ENCODE measurements at places on chromosomes 7 and 10. TPM values are rescaled to one million over a fixed set of nuclear protein-coding genes. Genes with fewer than 3 reads are reported as not detected.

The PPP1R17 gene
- not detected for total RNA-seq

The UCMA gene
- total RNA-seq = not detected

The GPR146 gene
- total RNA-seq = 4.1 TPM

The PPP2R2D gene
- total RNA-seq = 45.6 TPM

The SLC13A4 gene
- not detected for total RNA-seq

The CCL24 gene
- not detected for total RNA-seq

The ERCC6 gene
- total RNA-seq = 31.8 TPM

The SEPHS1 gene
- total RNA-seq = 40.8 TPM

The GHITM gene
- 100.0 TPM for total RNA-seq

The ADIRF gene
- not detected for total RNA-seq

DNA sequence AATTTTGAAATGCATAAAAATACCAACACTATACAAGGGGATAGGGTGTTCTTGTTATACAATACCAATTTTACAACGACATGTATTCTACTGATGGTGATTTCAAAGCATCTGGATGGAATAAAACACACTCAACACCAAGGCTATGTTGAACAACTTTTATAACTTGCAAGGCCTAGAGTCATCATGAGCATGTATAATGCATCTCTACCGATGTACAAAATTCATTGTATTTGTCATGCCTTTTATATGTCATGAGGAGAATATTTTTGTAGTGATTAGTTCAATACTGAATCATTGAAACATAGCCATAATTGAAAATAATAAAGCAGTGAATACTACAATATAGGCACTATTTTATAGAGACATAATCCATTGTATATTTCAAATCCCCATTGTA is 160.2 kb downstream of the ETV1 start:
- DNase-seq = no peak

- DNase-seq = no peak
Observed at GRCh38 chr7:106657085-106657991, 3.6 kb downstream of the CCDC71L start.

GRCh38 chr7:132076301-132077035 is 499.8 kb downstream of the PLXNA4 start:
- no peak for DNase-seq

DNA sequence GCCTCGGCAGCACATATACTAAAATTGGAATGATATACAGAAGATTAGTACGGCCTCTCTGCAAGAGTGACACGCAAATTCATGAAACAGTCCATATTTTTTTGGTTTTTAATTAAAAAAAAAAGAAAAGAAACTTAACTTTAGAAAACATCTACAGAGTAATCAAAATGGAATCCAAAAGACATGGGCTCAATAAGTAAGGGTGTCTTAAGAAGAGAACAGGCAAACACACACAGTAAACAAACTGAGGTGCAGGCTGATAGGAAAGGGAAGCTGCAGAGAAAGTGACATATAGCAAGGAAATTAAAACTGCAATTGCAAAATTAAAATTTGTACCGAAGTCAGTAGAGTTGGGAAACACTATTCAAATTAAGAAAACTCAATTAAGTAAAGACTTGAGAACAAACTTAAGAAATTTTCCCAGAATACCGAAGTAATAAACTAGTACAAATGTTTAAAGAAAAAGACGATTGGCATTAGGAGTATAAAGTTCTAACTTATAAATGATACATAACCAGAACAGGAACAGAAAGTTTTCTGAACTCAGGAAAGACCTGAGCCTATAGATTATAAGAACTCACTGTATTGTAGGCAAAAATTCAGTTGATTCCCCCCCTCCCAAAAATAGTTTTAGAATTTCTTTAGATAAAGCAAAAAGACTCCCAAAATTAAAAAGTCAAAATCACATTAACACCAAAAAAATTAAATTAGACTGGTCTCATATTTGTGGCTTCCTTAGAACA is 16.3 kb downstream of the MTPN start:
- DNase-seq = no peak

GRCh38 chr7:140674356-140674800 is 1.6 kb downstream of the ADCK2 start:
- no peak for DNase-seq

DNA sequence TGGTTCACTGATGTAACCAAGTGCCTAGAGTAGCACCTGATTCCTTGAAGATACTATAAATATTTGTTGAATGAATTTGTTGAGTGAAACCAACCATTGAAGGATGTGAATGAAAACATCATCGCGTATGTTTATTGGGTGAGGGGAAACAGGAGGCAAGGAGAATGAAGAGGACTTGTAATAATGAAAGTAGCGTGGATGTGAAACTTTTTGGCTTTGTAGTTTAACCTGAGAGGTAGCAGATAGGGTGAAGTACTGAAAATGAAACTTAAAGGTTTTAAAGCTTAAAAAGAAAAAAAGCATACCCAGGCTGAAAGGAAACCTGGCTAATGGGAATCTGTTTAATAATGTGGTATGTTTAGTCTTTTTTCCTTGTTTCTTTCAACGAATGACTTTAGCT is 5.2 kb downstream of the CCNY start:
- no peak for DNase-seq

- peak; percentile 65 for DNase-seq
Observed at GRCh38 chr10:128078136-128078969, 47.9 kb downstream of the MKI67 start.

GRCh38 chr10:33600381-33600780 is 265.9 kb upstream of the NRP1 start:
- no peak for DNase-seq

DNA sequence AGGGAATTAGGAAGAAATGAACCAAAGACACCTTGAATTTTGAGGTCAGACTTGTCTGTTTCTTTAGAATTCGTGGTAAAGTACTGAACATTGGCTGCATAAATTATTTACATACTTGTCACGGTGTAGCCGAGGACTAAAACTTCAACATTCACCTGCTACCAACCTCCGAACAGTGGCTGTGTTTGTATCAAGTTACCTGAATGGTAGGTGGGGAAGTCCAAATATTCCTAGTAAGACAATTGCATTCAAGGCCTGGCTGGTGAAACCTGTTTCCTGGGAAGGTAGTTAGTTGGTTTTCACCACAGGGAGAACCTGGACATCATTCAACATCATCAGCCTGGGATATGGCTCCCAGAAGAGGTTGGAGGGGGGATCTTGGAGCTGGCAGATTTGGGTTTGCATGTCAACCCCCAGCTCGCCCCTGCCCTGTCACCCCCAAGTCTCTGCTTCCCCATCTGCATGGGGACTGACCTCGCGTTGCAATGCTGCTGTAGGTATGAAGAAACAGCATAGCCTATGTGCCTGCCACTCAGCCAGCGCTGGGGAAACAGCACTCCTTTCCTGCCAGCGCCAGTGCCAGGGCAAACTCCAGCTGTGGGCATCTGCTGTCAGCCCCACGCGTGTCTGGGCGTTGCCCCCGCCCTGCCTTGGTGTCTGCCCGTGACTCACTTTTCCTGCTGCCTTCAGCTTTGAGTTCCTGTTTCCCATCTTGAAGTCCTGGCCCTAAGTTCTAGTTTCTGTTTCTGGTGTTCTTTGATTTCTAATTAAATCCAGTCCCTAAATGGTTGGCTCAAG is 12.7 kb upstream of the LARP4B start:
- DNase-seq = peak; percentile 44

GRCh38 chr10:124579011-124579399 is 117.4 kb downstream of the LHPP start:
- DNase-seq = no peak

GRCh38 chr10:87036623-87037022 is 16.5 kb downstream of the FAM25A start:
- DNase-seq = no peak

- DNase-seq = no peak
Observed at GRCh38 chr7:147911201-147911601, 679.4 kb upstream of the C7orf33 start.

DNA sequence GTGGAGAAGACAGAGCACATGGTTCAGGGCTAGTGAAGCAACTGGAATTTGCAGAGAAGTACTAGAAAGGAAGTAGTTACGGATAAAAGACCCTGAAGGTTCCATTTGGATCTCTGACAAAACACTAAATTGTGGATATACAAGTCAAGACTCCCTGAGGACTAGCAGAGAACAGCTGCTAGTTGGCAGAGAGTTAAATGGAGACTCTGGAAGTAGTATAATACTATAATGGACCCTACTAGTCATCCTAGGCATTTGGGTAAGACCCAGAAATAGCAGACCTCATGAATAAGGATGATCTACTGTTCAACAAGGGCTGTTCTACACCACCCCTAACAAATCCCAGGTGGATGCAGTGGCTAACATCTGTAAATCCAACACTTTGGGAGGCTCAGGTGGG is 19.1 kb downstream of the MCMBP start:
- DNase-seq = no peak

DNA sequence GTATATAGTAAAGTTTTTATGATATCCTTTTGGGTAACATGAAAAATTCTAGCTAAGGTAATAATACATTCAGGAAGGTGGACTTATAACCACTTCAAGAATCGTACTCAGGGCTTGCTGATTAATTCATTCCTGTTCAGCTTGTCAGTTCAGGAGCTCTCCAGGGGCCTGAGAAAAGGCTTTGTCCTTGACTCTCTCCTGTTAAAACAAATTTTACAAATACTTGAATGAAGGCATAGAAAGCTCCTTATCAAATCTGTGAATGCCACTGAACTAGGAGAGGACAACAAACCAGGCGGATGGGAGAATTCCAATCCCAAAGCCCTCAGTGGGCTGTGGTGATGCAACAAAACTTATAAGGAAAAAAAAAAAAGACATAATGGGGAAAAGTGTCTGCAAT is 354.5 kb upstream of the ZMIZ1 start:
- no peak for DNase-seq

DNA sequence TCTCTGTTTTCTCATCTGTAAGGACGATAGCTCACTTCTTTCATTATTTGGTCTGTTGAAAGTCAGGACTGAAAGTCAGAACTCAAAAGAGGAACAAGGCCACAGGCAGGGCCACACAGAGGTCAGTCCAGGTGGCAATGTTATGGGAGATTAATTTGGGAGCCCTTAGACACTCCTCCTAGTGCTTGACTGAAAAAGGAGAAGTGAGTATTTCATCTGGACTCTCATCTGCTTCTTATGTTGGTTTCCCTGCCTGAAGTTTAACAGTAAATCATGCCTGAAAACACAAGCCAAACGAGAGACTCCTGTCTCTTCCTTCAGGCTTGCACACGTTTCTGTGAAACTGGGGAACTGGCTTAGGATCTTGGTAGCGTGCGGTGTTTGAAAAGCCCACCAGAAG is 248.5 kb downstream of the BUB3 start:
- DNase-seq = no peak

GRCh38 chr10:124952123-124952522 is 10.2 kb downstream of the ZRANB1 start:
- no peak for DNase-seq

GRCh38 chr10:119770928-119771327 is 45.1 kb downstream of the INPP5F start:
- DNase-seq = no peak

DNA sequence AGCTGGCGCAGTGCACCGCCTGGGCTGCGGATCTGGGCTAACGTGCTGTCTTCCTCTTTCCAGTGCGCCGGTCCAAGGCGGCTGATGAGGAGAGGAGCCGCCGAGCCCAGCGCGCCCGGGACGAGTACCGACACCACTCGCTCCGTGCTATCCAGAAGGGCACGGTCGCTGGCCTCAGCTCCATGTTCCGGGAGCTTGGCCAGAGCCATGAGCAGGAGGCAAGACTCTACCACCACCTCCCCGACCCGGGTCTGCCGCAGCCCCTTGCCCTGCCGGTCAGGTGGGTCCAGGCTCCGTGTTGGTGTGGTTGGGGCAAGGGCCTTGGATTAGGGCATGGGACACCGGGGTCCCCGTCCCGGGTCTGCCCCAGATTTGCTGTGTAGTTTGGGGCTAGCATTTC is 65.8 kb downstream of the SH2D4B start:
- no peak for DNase-seq

DNA sequence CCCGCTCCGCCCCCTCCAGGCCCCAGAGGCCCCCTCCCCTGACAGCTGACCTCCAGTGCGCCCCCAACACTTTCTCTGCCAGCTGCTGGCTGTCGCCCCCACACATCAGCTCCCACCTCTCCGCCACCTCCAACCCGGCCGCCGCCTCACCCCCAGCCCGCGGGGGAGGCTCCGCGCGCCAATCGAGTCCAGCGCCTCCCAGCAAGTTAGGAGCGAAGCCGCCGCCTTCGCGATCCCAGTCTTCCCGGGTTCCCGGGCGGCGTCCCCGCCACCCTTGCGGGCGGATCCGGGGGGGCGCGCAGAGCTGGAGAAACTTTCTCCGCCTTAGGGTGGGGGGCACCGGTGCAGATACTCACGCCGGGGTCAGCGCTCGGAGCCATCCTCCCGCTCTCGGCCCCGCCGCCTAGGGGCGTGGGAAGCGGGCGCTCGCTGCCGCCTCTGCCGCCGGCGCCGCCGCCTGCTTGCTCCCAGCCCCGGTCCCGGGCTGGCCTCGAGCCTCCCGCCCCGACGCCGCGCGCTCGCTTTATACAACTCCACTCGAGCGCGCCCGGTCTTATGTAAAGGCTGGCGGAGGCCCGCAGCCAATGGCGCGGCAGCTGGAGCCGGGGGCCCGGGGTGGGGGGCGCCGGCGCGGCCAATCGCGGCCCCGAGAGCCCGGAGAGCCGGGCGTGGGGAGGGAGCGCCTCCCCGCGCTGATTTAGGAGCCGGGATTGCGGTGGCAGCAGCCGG is at the start of gene CRTAC1:
Gene CRTAC1 (minus strand): TSS at position 529 of the 729 bp plus-strand sequence. CDS start 149 bp downstream, at position 380.
- DNase-seq = peak; percentile 34

- DNase-seq = no peak
Observed at GRCh38 chr10:48579251-48579960, 25.5 kb downstream of the ARHGAP22 start.

GRCh38 chr7:24323961-24324480 is 40.0 kb downstream of the NPY start:
- no peak for DNase-seq

DNA sequence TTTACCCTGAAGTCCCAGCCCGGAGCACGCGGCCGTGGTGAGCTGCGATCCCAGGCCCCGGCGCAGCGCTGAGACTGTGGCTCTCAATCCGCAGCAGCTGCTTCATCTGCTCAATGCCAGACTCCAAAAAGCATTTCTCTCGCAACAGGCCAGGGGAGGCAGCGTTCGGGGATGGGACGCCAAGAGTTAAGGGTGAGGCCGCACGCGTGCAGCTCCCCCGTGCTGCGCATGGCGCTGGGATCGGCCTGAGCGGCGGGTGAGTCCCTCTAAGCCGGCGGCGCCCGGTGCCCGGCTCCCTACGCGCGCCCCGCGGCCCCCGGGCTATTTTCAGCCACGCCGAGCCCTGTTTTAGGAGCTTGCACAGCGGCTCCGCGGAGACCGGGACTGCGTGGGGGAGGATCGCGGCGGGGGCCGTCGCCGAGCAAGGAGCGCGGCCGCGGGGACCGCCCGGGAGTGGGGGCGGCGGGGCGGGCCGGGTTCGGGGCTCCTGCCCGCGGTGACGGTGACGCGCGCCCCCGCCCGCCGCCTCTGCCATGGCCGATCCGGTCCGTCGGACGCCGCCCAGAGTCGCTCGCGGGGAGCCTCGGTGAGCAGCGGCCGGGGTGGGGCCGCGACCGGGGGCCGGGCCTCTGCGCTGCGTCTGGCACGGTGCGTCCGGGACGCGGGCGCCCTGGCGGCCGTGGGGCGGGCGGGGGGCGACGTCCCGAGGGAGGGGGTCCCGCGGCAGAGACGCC is 29.4 kb upstream of the JAKMIP3 start:
- no peak for DNase-seq

Measured in activated naive CD8-positive, alpha-beta T cell treated with anti-CD3 and anti-CD28 coated beads, Interleukin-2, amount 10 ng/mL, durations not matched to agents 7 days and 5 days (primary cell).